T-cell (primary cell): ENCODE measurements at places on chromosomes 4 and X. TPM values are rescaled to one million over a fixed set of nuclear protein-coding genes. Genes with fewer than 3 reads are reported as not detected.

MAGEA2 gene
- not detected for total RNA-seq

GYG2 gene
- total RNA-seq = not detected

IGSF1 gene
- 0.19 TPM for total RNA-seq

TMA16 gene
- total RNA-seq = 9.6 TPM

SEC24D gene
- 28.8 TPM for total RNA-seq

FHIP1A gene
- total RNA-seq = 2.7 TPM

LSM6 gene
- 29.6 TPM for total RNA-seq

NSUN7 gene
- 0.54 TPM for total RNA-seq

GRCh38 chr4:163866728-163867315, 372.3 kb downstream of the TMA16 start:
- no peak overlapping the region for H3K27ac ChIP-seq
- no peaks in the 10 kb centered on the region for H3K27me3 ChIP-seq
- H3K4me3 ChIP-seq = no peak overlapping the region
- no peaks in the 10 kb centered on the region for H3K4me1 ChIP-seq
- DNase-seq = no peak

GRCh38 chr4:182492423-182492822, 249.2 kb downstream of the TENM3 start:
- H3K4me1 ChIP-seq = no peaks in the 10 kb centered on the region
- no peaks in the 10 kb centered on the region for H3K27me3 ChIP-seq
- H3K36me3 ChIP-seq = no peaks in the 10 kb centered on the region

DNA sequence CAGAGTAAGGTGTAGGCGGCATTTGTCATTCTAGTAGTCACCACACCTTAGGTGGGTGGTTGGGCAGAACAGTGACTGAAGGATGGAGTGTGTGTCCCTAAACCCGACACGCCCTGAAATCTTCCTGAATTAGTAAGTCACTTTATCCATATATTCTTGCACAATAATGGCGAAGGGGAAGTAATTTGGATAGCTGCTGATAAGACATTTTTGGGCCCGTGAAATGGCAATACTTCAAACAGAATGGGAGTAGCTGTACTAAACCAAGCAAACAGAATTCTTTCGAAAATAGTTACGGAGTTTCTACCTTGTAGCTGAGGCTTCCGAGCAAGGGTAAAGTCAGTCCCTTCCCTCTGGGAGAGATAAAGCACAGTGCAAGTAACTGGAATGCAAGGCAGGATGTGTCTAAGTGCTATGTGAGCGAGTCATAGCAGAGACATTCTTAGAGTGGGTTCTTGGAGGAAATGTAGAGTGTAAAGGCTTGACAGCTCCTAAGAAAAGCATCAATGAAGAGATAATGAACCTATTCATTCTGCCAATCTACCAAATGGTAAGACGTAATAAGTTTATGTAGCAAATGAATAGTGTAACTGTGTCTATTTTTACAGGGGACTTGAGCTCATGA, 72.8 kb downstream of the CLCN5 start:
- no peaks in the 10 kb centered on the region for H3K36me3 ChIP-seq
- no peaks in the 10 kb centered on the region for H3K27me3 ChIP-seq
- H3K27ac ChIP-seq = no peak overlapping the region
- no peak overlapping the region for H3K4me3 ChIP-seq
- DNase-seq = no peak

- H3K4me3 ChIP-seq = peak overlapping the region; percentile 14
- H3K4me1 ChIP-seq = peaks cover 14% of the 10 kb centered on the region
- no peaks in the 10 kb centered on the region for H3K36me3 ChIP-seq
- H3K27me3 ChIP-seq = no peaks in the 10 kb centered on the region
- peak overlapping the region; percentile 66 for H3K27ac ChIP-seq
- peak; percentile 46 for DNase-seq
Measured at GRCh38 chr4:38177641-38178391, 217.6 kb downstream of the PTTG2 start.

DNA sequence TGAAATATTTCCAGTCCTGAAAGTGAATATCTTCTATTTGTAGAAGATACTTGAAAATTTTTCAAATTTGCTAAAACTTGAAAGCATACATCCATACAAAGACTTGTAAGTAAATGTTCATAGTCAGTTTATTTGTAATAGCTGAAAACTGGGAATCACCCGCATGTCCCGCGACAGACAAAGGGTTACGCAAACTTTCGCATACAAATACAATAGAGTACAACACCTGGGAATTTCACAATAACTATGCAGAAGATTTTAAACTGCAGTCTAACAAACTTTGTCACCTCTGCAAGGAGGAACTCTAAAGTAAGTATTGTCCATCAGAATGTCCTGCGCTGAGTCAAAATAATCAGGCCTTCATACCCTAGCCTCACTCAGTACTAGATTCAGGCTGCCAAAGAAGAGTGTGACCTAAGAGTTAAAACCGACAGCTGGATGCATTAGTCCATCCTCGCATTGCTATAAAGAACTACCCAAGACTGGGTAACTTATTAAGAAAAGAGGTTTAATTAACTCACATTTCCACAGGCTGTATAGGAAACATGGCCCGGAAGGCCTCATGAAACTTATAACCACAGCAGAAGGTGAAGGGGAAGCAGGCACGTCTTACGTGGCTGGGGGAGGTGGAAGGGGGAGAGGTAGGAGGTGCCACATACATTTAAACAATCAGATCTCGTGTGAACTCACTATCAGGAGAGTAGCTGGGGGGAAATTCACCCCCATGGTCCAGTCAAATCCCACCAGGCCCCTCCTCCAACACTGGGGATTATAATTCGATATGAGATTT, 60.4 kb downstream of the MMRN1 start:
- H3K27me3 ChIP-seq = no peaks in the 10 kb centered on the region
- no peak overlapping the region for H3K4me3 ChIP-seq
- H3K36me3 ChIP-seq = no peaks in the 10 kb centered on the region

DNA sequence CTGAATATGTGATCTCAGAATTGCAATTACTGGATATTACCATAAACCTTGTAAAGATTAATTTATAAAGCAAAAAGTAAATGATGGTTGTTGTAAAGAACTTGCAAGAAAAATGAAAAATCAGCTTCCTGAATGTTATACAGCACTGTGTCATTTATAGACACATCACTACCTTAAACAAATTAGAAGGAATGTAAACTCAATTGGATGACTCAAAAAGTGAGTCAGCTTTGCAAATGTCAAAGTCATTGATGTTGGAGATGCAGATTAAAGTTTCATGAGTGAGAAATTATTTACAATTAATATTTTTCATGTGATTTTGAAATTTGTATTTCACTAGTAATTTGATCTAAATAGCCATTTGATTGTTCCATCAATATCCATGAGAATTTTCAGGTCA, 193.2 kb downstream of the RAPGEF2 start:
- no peaks in the 10 kb centered on the region for H3K27me3 ChIP-seq
- no peaks in the 10 kb centered on the region for H3K4me1 ChIP-seq
- no peak overlapping the region for H3K27ac ChIP-seq
- H3K36me3 ChIP-seq = no peaks in the 10 kb centered on the region
- no peak overlapping the region for H3K4me3 ChIP-seq
- DNase-seq = no peak

DNA sequence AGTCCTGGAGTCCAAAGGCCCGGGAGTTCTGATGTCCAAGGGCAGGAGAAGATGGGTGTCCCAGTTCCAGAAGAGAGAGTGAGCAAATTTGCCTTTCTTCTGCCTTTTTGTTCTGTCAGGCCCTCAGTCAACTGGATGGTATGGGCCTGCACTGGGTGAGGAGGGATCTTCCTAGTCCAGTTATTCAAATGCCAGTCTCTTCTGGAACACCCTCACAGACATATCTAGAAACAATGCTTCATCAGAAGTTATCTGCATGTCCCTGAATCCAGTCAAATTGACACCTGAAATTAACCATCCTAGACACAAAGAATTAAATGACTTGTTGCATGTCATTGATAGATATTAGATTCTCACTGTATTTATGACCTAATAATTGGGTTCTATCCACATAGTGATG, 48.5 kb upstream of the TSPAN5 start:
- H3K36me3 ChIP-seq = no peaks in the 10 kb centered on the region
- peaks cover 20% of the 10 kb centered on the region for H3K4me1 ChIP-seq
- no peak for DNase-seq
- no peaks in the 10 kb centered on the region for H3K27me3 ChIP-seq
- peak overlapping the region; percentile 69 for H3K27ac ChIP-seq

DNA sequence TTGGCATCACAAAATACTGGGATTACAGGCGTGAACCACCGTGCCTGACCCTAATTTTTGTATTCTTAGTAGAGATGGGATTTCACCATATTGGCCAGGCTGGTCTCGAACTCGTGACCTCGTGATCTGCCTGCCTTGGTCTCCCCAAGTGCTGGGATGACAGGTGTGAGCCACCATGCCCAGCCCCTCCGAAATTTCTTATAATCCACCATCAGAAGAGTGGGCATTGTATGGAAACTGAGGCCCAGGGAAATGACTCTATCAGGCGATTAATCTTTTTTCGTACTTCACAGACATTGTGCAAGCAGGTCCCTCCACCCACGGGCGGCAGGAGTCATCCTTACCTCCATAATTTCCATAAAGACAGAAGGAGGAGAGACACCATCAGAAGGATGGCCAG, 16.0 kb downstream of the CRLF2 start:
- H3K4me1 ChIP-seq = no peaks in the 10 kb centered on the region
- DNase-seq = no peak
- H3K36me3 ChIP-seq = no peaks in the 10 kb centered on the region
- H3K4me3 ChIP-seq = no peak overlapping the region

DNA sequence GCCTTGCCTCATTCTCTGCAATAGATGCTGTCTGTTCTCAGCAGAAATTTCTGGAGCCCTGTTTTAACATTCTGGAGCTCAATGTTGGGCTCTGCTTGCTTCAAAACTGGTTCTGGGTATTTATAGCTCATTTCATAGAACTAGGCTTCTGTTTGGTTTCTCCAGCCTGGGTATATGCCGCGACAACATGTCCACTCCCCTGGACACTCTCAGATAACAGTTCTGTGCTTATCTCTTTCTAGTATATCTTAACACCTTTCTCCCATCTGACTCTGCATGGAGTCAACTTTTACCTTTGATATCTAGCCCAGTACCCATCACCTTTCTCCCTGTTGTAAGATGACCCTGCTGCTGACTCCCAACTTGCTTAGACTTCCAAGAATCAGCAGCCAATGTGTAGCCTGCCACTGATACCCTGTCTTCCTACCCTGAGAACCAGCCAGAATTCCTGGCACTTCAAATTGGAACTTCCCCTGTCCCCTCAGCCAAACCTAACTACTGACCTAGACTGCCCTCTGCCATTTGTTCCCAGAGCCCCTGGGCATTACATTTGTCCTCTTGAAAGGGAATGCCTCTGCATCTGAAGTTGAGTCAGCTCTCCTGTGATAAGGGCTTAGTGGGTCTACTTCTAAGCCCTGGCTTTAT, 20.6 kb downstream of the PAGE1 start:
- no peaks in the 10 kb centered on the region for H3K36me3 ChIP-seq
- no peak overlapping the region for H3K4me3 ChIP-seq
- H3K4me1 ChIP-seq = no peaks in the 10 kb centered on the region
- no peak for DNase-seq
- no peak overlapping the region for H3K27ac ChIP-seq
- no peaks in the 10 kb centered on the region for H3K27me3 ChIP-seq

GRCh38 chrX:140480765-140481164, 24.1 kb downstream of the SOX3 start:
- no peaks in the 10 kb centered on the region for H3K36me3 ChIP-seq
- no peaks in the 10 kb centered on the region for H3K4me1 ChIP-seq
- no peak for DNase-seq
- no peaks in the 10 kb centered on the region for H3K27me3 ChIP-seq
- no peak overlapping the region for H3K27ac ChIP-seq
- H3K4me3 ChIP-seq = no peak overlapping the region

DNA sequence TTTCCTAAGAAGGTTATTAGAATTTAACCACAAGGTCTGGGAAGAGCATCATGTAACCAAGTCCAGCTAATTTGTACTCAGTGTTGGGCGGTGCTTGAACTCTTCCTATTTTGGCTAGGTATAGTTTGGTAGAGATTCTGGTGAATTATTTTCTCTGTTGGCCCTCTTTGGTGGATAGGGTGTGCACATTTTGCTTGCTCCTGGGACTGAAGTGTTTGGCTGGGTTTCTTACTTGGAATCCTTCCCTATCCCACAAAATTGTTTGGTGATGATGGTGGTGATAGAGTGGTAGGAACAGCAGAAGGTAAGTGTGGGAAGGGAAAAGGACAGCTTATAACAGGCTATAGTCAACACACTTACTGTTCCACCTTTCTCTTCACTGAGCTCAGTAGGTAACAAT, 194.8 kb upstream of the GPC4 start:
- no peaks in the 10 kb centered on the region for H3K4me1 ChIP-seq
- DNase-seq = no peak
- H3K27me3 ChIP-seq = no peaks in the 10 kb centered on the region
- H3K4me3 ChIP-seq = no peak overlapping the region

GRCh38 chrX:1190596-1191145, 21.8 kb downstream of the CRLF2 start:
- no peak overlapping the region for H3K4me3 ChIP-seq
- H3K27me3 ChIP-seq = no peaks in the 10 kb centered on the region
- H3K27ac ChIP-seq = no peak overlapping the region
- H3K4me1 ChIP-seq = no peaks in the 10 kb centered on the region
- no peak for DNase-seq

- no peak overlapping the region for H3K4me3 ChIP-seq
- no peaks in the 10 kb centered on the region for H3K27me3 ChIP-seq
- H3K27ac ChIP-seq = no peak overlapping the region
- no peaks in the 10 kb centered on the region for H3K36me3 ChIP-seq
- no peak for DNase-seq
Measured at GRCh38 chrX:105653891-105654290, 168.4 kb upstream of the NRK start.

GRCh38 chrX:47498411-47498810, 15.4 kb upstream of the ZNF41 start:
- DNase-seq = no peak
- no peak overlapping the region for H3K27ac ChIP-seq

DNA sequence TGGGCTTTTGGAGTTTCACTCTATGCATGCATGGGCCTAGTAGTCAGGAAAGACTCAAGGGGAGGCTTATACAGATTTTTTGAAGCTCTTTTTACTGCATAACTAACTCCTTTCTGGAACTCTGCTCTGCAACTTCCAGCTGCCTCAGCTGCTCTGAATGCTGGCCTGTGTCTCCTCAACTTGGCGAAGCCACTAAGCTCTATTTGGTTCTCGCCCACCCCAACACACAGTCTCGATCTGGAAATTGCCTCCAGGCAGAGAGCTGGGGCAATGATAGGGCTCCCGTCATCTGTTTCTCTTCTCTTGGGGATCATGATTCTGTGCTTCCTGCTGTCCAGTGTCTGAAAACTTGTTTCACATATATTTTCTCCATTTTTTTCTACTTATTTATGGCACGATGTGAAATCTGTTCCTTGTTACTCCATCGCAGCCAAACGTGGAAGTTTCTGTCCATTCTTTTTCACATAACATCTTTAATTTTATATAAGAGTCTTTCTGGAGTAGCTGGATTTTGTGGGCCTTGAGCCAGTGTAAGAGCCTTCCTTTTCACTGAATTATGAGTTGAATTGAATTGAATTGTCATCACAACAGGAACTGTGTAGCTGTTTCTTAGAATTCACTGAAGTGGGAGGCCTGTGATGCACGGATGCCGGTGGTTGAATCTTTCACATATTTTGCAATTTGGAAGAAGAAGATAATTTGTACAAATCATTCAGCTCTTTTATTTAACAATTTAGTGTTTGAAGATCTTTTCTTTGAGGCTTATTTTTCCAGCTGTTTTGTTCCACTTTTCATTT, 9.0 kb downstream of the ZNF275 start:
- no peaks in the 10 kb centered on the region for H3K27me3 ChIP-seq
- peaks cover 20% of the 10 kb centered on the region for H3K4me1 ChIP-seq
- H3K36me3 ChIP-seq = peaks cover 29% of the 10 kb centered on the region
- H3K4me3 ChIP-seq = no peak overlapping the region

GRCh38 chrX:19107035-19107434, 15.2 kb downstream of the ADGRG2 start:
- H3K27ac ChIP-seq = no peak overlapping the region
- no peak for DNase-seq
- H3K27me3 ChIP-seq = peaks cover 3% of the 10 kb centered on the region
- no peak overlapping the region for H3K4me3 ChIP-seq
